ENCODE measurements at places on chromosomes 16 and 17.

DNA sequence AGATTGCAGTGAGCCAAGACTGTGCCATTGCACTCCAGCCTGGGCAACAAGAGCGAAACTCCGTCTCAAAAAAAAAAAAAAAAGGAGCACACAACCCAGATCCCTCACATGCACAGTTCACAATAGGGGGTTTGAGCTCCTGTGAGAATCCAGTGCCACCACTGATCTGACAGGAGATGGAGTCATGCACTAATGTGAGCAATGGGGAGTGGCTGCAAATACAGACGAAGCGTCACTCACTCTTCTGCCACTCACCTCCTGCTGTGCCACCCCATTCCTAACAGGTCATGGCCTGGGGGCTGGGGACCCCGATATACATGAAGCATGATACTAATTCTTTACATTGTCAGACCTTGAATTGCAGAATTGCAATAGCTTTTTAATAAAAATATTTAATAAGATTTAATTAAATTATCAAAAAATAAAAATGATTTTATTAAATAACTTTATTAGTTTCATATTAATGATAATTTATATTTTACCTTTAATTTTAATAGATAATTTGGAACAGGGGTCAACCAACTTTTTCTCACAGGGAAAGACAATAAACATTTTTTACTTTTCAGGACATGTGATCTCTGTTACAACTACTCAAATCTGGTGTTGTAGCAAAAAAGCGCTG lies 171.4 kb downstream of the COPRS start:
- DNase-seq = no peak

DNA sequence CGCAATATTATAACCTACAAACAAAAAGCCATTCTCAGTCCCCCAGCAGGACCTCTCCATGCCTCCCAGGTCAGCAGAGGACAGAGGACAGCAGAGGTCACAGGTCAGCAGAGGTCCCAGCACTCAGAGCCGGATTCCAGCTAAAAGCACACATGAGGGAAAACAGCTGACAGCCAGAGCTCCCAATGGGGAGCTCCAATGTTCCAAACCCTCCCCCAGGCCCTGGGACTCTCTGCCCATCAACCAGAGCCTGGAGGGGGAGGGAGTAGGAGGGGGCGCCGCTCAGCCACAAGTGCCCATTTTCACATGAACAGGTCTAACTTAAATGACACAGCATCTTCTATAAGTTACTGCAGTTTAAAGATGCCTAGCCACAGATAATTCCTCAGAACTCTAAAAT lies 77.5 kb downstream of the ANKRD11 start:
- no peak for DNase-seq

- no peak for DNase-seq
Observed at GRCh38 chr17:41734139-41734948, at the start of gene HAP1. Gene HAP1 (minus strand): TSS chr17:41734643. CDS start chr17:41734634, 9 bp downstream.

DNA sequence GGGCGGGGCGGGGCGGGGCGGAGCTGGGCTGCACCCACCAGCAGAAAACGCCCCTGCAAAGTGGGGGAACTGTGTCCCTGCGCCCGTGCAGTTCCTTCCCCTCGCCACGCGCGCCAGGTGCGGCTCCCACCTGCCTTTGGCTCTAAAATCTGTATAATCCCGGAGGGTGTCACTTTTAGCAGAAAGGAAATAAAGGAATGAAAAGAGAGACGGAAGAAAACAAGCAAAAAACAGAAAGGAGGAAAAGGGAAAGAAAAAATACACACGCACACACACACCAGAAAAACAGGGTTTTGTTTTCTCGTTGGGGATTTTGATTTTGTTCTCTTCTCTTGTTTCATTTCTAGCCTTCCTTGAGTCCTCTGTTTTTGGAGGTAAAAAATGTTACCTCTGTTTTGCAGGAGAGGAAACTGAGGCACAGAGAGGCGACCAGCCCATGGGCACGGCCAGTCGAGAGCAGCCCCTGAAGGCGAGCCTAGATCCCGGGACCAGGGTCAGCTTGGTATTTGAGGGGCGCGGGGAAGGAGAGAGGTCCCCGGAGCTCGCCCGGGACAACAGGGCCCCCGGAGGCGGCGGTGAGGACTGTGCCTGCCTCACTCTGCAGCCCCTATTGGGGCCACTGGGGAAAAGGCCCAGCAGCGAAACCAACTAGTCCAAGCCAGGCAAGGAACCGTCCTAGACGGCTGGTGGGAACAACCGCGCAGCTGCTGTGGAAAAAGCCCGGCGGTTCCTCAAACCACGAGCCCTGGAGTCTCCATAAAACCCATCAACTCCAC lies 594 bp upstream of the CARHSP1 start:
- DNase-seq = peak; percentile 38

GRCh38 chr17:61459939-61460718 lies 7.9 kb downstream of the TBX4 start:
- DNase-seq = no peak

DNA sequence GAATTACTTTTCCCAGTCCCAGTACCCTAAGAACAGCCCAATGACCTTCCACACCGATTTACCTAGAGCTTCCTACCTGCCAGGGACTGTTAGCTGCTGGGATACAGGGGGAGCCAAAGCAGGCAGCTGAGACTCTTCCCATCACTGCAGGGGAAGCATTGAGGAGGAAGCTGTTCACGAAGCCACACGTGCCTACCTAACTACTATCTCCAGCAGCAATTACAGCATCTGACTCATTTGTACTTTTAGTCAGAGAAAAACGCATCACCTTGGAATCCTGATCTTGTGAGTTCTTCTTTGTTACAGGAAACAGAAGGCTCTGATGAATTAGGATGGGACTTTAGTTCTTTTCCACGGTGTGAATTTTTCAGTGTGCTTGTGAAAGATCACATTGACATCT lies 113.7 kb upstream of the DHX40 start:
- DNase-seq = no peak

GRCh38 chr17:340074-340473 lies 12.5 kb downstream of the RPH3AL start:
- no peak for DNase-seq

- no peak for DNase-seq
Observed at GRCh38 chr16:27929818-27930217, 133.7 kb downstream of the GSG1L start.

GRCh38 chr16:87305505-87306391 lies 11.4 kb downstream of the C16orf95 start:
- DNase-seq = peak; percentile 90

DNA sequence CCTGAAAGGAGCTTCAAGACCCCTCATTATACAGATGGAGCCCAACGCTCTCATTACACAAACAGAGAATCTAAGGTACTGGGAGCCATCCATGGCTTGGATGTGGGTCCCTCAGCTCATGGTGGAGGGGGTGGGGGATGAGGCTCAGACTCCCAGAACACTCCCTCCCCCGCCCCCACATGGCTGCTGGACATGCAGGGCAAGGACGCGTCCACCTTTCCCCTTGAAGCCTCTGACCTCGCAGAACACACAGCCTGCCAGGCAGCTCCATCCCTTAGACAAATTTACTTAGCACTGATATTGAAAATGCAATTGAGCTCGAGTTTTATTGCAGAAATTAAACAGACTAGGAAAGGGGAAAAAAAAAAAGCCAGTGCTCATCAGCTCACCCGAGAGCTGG lies 203.9 kb downstream of the ZNF423 start:
- no peak for DNase-seq

GRCh38 chr16:75287708-75288107 lies 36.3 kb upstream of the BCAR1 start:
- DNase-seq = peak; percentile 89

- peak; percentile 62 for DNase-seq
Observed at GRCh38 chr17:35345926-35346771, 27.3 kb downstream of the SLFN11 start.
